ENCODE measurements at places on chromosomes 5 and 9.

- DNase-seq = no peak
These were observed 666.4 kb upstream of the ZNF608 start for GRCh38 chr5:125412561-125413495.

DNA sequence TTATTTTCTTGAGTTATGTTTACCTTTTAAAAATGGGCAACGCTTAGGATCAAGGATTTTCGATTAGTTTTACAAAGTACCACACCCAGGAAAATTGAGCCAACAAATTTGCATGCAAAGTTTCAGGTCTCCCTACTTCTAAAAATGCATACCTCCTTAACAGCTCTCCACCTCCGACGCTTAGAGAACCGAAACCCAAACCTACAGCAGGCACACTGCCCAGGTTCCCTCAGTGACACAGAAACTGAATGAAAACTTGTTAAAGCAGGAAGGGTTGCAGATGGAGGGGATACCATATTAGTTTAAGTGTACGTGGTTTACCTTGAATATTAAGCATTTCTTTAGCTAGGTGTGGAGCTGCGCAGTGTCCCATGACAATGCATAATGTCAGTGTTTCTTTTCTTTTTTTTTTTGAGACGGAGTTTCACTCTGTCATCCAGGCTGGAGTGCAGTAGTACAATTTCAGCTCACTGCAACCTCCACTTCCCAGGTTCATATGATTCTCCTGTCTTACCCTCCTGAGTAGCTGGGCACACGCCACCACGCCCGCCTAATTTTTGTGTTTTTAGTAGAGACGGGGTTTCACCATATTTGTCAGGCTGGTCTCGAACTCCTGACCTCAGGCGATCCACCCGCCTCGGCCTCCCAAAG is 1.6 kb upstream of the SUB1 start:
- no peak for DNase-seq

DNA sequence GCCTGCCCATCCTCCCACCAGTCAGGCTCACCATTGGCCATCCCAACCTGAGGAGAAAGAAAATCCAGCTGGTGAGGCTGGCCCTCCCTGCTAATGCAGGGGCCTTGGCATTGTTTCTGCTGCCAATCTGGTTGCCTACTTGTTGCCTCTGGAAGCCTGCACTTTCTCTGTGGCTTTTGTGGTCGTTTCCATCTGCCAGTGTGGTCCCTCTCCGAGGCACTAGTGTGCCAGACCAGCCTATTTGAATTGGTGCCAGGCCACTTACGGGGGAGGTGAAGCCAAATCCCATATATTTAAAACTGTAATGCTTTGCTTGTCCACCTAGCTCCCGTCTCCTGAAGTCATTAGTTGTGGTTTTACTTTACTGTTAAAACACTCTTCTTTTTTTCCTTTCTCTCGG is 213.4 kb upstream of the ADAMTSL1 start:
- no peak for DNase-seq

DNA sequence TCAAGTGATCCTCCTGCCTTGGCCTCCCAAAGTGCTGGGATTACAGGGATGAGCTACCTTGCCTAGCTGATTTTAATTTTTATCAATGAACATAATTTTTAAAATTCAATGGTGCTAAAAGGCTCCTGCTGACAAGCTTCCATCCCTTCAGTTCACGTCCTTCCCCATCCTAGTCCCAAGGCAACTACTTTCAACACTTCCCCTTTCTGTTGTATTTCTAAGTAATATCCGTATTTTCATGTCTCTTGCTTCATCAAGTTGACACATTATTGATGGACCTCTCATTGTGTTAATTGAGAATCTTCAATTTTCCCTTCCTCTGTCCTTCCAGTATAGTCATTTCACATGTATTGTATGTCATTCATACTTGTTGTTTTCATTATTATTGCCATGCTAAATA is 93.8 kb upstream of the RASGRF2 start:
- DNase-seq = no peak

GRCh38 chr5:54883374-54884194 is 101.8 kb downstream of the ESM1 start:
- DNase-seq = no peak

- DNase-seq = peak; percentile 77
These were observed at the start of gene INIP for GRCh38 chr9:112717661-112718331. Gene INIP (minus strand): TSS chr9:112718117. CDS start chr9:112716485, 1,632 bp downstream.

GRCh38 chr9:123425261-123425821 is 69.3 kb downstream of the CRB2 start:
- no peak for DNase-seq

DNA sequence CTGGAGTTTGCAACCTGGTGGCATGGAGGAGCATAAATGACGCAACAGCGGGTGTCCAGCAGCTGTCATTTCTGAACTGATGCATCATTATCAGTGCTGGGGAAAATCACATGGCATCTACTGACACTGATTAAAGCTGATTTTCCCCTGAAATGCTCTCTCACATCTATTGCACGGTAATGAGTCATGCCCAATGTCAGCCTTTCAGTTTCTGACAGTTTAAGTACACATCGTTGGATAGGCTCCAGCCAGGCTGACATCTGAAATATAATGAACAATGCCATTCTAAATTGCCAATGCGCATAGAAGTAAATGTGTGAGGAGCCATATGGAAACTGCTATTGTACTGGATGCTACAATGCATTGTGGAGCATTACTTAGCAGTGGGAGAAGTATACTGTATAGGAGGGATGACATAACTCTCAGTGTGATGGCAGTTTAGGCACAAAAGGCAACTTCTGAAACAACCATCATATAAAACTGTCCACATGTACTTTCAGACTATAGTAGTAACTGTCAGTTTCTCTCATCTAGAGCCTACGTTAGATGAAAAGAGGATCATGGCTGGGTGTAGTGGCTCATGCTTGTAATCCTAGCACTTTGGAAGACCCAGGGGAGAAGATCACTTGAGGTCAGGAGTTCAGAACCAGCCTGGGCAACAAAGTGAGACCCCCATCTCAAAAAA is 389.3 kb upstream of the DMAC1 start:
- DNase-seq = no peak

- no peak for DNase-seq
These were observed 75.7 kb downstream of the PTCH1 start for GRCh38 chr9:95441081-95441480.

GRCh38 chr5:158039911-158040347 is 181.0 kb upstream of the CLINT1 start:
- no peak for DNase-seq

GRCh38 chr5:52693836-52694235 is 93.9 kb upstream of the ITGA1 start:
- DNase-seq = no peak

GRCh38 chr5:10421896-10422691 is 19.6 kb upstream of the ROPN1L start:
- DNase-seq = no peak

- DNase-seq = no peak
These were observed 693.6 kb downstream of the PRELID2 start for GRCh38 chr5:145141534-145141933.

GRCh38 chr9:84970432-84970831 is 300.9 kb downstream of the NTRK2 start:
- DNase-seq = no peak

GRCh38 chr5:132411304-132412013 is 41.9 kb downstream of the SLC22A5 start:
- DNase-seq = no peak

DNA sequence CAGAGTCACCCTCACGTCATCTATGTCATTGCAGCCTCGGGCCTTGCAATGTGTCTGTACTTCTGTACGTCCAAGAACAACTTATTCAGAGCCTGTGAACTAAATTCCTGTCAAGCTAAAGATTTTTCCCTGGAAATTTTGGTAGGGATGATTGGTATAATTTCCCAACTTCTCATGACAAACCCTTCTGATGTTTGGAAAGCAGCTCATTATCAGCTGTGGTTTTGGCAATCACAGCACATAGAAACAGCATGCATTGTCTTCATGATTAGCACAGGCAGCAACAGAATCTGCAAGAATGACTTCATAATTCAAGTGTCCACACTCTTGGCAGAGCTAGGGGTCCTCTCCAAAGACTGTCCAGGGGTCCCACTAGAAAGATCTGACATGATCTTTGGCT is 49.5 kb downstream of the APBA1 start:
- DNase-seq = no peak

GRCh38 chr5:14185326-14186058 is 42.4 kb downstream of the TRIO start:
- DNase-seq = no peak

DNA sequence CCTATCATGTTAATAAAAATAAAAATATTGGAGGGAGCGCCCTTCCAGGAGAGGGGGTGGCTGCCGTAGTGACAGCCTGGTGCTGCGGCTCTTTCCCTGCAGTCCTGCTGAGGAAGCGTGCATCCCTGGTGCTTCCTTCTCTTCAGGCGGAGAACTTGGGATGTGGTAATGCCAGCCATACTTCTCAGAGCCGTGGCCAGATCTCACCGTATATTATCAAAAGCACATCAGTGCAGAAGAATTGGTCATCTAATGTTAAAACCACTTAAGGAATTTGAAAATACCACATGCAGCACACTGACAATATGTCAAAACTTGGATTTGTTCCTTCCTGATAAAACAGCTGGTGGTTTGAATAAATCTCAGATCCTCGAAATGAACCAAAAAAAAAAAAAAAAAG is 17.7 kb downstream of the C9orf40 start:
- DNase-seq = no peak

GRCh38 chr9:94903961-94904421 is 177.5 kb downstream of the AOPEP start:
- no peak for DNase-seq

DNA sequence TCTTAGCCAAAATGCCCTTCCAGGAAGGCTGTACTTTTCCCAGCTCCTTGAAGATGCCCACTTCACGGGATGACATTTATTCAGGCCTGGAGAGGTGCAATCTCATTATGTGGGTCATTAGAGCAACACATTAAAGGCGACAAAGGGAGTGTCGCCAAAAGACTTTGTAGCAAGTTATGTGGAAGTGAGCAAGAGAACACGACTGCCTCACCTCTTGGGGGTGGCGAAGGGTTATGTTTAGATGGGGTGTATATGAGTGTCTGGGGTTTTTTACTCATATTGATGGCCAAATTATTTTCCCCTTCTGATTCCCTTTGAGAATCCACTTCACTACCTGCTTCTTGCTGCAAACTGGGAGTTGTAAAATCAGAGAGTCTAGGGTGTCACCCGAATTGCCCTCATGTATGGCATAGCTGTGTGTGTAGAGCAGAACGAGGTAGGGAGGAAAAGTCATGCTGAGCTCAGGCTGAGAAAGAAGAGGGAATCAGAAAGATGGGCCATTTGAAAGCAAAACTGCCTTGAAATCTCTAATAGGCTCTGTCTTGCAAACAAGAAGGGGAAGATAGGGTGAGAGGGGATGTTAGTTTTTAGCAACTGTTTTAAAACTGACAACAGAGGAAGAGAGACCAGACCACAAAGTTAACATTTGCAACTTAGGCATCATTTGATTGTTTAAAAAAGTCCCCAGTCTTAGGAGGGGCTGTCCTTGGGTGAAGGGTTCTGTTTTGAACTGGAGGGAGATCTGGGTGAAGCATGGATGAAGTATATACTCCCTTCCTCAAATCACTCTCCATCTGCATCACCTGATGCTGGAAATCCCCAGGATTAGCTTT is 97.1 kb upstream of the IL12B start:
- no peak for DNase-seq

DNA sequence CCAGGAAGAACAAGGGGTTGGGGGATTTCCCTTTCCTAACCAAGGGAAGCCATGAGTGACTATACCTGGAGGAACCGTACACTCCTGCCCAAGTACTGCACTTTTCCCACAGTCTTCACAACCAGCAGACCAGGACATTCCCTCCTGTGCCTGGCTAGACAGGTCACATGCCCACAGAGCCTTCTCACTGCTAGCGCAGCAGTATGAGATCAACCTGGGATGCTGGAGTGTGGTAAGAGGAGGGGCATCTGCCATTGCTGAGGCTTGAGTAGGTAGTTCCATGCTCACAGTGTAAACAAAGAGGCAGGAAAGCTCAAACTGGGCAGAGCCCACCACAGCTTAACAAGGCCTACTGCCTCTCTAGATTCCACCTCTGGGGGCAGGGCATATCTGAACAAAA is 35.9 kb downstream of the SAXO1 start:
- no peak for DNase-seq

- DNase-seq = no peak
These were observed 34.8 kb upstream of the SMARCA2 start for GRCh38 chr9:1980387-1980786.

DNA sequence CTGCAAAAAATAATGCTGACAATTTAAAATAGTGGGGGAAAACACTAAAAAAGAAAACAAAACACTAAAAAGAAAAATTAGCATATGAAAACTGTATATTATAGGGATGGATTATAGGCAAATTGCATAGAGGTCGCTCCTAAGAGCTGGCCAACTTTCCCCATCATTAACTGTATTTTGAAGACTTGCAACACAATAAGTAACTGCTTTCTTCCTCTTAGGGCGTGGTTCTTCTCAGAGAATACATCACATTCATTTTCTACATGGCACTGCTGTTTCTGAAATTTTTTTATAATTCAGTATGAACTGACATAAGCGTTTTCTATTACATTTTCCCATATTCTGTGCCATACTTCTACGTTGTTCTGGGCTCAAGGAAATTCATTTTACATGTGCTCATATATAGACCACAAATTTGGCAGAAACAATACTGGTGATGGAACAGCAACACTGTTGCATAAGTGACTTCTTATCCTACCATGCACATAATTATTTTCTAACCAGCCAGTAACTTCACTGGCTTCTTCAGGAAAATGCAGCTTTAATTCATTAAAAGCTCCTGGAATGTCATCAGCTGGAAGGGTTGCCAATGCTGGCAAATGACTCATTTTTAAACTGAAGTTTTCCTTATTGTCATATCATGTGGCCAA is 171.2 kb upstream of the DMAC1 start:
- DNase-seq = no peak

DNA sequence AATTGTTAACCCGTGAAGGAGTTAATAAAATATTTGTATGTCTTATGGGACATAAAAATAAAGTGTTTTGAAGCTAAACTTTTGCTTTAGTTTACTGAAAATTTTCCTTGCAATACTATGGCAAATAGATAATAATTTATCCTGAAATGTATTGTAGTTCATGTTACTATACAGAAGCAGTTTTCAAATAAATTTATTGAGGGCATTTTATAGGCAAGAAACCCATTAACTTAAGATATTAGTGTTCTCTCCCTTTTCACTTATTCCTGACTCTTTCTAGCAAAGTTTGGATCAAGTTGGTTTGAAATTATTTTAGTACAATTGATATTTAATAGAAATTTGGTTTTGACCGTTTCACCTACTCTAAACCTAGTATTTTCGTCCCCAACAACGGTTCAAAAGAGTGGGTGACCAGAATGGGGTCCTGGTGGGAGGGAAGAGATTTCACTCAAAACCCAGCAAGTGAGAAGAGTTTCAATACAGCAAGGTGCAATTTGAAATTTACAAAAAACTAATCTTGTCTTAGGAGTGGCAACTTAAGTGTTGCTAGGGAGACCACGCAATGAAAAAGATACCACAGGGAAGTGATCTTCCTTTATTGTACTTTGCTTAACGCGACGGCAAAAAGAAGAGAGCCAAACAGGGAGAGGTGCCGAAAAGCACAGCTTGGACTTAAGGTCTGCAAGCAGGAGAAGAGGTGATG is 28.4 kb downstream of the NR2F1 start:
- DNase-seq = no peak

- no peak for DNase-seq
These were observed 238.9 kb downstream of the NR3C1 start for GRCh38 chr5:143164557-143164956.

GRCh38 chr9:89079391-89079790 is 88.1 kb downstream of the S1PR3 start:
- DNase-seq = no peak

GRCh38 chr9:89813482-89813881 is 208.7 kb downstream of the GADD45G start:
- DNase-seq = no peak
